ENCODE measurements at places on chromosomes 11 and 22.

DNA sequence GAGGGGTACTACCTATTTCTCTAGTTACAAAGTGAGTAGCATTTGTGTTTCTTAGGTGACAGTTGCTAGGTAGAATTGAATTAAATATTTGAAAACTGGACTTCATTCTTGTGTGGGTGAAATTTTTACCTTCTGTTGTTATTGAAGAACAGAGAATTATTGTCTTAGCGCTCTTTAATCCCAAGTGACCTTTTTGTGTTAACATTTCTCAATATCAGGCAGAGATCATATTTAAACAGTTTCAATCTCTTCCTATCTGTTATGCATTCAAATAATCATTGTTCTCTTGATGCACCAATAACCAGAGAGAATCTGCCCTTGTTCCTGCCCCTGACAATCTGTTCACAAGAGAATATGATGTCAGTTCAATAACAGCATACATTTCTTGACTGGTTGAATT lies 14.2 kb downstream of the KMT2A start:
- DNase-seq, result no peak

GRCh38 chr22:30305519-30305905 lies 16.2 kb upstream of the CASTOR1 start:
- DNase-seq, result peak; percentile 56

- DNase-seq, result no peak
Observed at GRCh38 chr22:39537975-39538374, 5.4 kb upstream of the RPS19BP1 start.

DNA sequence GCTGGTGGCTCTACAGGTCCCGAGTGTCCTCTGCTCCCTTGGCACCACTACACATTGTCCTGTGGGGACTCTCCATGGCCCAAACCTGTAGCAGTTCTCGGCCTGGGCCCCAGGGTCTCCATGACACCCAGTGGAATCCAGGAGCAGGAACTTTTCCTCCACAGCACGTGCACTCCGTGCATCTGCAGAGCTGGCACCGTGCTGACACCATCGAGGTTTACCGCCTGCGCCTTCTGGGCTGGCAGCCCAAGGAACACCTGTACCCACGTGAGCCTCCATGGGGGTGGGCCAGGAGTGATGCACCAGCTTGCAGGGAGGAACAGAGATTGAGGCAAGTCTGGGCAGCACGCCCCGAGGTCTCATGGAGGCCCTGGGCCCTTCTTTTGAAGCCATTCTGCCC lies 25.2 kb downstream of the TSPAN32 start:
- no peak for DNase-seq

- no peak for DNase-seq
Observed at GRCh38 chr22:29907753-29908515, 25.0 kb downstream of the MTMR3 start.

DNA sequence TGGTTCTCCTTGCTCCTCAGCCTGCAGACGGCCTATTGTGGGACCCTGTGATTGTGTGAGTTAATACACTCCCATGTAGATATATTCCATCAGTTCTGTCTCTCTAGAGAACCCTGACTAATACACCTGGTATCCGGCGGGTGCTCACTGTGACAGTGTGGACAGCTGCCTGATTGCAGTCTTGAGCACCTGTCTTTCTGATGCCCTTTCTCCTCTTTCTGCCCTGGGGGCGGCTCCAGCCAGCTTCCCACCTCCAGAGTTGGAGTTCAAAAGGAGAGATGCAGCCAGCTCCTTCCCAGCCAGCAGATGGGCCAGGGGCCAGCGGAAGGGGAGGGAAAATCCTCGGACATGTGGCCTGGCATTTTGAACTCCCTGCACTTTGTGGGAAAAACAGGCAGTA lies 15.0 kb downstream of the SMIM38 start:
- DNase-seq, result no peak

DNA sequence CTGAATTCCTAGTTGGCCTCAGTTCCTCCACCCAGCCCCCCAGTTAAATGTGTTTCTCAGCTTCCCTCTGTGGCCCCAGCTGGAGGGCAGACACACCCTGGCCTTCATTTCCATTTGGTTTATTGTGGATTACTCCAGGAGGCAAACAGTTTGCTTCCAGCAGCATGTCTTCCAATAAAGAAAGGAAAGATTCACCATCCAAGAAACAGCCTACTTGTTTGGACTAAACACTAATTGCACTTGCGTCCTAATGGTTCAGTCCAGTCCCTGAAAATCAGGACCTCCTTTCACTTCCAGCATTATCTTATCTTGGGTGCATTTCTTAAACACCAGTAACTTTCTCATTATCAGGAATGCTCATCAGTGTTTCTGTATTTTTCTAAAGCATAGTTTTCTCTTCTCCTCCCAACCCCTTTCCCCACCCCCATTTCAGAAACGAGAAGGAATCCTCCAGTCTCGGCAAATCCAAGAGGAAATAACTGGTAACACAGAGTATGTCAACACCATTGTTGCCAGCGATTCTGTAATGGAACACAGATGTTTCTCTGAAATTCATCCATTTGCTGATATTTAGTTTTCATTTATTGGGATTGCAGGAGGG lies 130.9 kb downstream of the PARVA start:
- DNase-seq, result no peak

- DNase-seq, result no peak
Observed at GRCh38 chr11:70497536-70498075, 99.3 kb downstream of the CTTN start.

DNA sequence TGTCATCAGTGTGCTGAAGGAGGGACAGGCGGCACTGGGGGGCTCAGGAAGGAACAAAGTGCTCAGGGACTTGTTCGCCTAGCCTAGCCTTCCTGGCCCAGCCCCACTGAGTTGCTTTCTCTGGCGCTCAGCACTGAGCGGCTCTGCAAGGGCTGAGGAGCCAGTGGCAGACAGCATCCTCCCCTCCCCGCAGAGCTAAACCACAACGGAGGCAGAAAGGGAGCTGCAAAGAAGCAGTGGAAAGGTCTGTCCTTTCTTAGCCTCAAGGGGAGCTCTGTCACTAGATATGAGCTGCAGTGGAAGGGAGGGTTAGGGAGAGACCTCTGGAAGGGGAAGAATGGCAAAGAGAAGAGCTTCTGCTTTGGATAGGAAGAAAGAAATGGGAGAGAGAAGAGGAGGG lies 89.7 kb upstream of the PHOX2A start:
- no peak for DNase-seq

GRCh38 chr11:5489576-5490357 lies 1.3 kb downstream of the OR52D1 start:
- no peak for DNase-seq

DNA sequence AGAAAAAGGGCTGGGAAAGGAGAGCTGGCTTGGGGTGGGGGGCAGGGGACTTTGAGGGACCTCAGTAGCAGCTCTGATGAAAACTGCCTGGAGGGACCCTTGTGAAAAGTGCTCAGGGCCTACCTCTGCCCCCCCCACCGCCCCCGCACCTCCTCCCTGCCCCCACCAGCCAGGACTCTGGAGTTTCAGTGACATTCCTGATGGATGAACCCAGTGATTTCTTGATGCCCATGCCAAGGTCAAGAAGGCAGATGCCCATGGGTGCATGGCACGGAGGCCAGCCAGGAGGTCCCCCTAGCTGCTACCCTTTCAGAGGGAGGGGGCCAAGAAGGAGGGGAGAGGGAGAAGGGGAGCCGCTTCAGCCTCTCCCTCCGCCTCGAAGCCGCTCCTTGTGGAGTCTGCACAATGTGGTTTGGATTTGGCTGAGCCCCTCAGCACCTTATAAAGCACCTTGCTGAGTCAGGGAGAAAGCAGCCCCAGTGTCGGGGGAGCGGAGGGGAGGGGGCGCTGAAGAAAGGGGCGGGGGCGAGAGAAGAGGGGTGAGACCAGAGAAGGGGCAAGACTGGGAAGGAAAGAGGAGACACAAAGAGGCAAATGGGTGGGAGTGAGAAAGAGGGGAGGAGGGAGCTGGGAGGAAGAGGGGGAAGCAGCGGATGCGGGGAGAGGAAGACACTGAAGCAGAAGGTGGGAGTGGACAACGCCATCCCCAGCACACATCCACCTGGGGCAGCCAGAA lies 2.1 kb upstream of the CLCF1 start:
- DNase-seq, result no peak

DNA sequence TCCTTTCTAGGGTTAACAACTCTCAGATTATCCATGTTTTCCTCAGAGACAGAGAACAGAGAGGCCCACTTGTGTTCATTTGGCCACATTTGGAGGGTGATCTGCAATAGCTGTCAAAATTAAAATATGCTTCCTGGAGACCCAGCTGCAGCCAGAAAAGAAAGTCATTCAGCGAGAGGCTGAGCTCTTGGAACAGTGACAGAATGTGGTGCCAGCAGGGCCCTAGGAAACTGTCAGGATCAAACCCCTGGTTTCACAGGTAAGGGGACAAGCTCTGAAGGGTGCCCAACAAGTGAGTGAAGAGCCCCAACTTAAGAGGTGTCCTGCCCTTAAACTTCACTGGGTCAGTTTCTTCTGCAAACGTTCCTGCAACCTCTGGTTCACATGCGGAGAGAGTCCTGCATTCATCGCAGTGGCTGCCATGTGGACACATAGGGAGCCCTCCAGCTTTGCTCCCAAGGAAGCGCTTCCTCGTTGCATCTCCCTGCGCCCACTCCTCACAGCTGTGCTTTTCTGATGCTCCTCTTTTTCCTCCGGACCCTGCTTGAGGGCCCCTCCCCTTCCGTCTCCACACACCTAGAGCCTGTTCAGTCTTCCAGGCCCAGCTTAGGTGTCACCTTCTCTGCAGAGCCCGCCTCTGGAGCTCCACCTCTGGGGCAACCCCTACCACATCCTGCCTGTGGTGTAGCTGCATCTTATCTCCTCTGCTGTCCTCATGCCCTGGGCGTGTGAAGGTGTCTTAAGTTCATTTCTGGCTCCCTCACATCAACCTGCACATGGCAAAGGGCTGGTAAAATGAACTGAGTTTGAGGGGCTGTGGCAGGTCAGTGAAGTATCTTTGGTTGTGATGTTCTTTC lies 3.9 kb downstream of the UCP3 start:
- DNase-seq, result no peak

- DNase-seq, result no peak
Observed at GRCh38 chr11:87081358-87081757, 43.6 kb downstream of the TMEM135 start.

DNA sequence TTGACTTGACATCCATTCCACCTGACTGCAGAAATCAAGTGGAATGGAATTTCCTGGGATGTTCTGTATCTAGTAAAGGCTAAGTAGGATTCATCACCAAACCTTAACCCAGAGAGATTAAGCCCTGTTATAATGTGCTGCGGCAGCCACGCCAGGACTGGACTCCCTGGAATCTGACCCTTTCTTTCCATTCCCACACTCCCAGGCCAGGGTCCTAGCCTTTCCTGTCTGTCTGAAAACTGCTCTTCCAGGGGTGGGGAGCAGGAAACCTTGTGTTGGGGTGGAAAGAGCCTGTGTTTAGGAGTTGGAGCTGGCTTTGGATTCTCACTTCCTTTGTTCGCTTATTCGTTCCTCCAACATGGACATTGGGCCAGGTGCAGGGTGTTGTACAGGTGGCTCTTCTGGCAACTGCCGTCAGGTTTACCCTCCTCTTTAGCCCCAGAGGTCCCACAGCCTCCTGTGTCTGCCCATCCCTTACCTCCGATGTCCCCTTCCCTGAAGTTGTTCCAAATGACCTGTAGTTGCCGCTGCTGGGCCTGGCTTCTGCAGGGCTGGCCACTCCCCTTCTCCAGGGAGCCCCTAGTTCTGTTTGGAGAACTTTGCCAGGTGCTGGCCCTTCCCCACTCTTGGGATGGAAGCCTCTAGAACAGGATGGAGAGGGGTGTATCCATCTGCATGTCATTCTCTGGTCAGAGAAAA lies 20.5 kb upstream of the PARVB start:
- no peak for DNase-seq

- DNase-seq, result peak; percentile 45
Observed at GRCh38 chr22:30425616-30426387, at the start of gene MTFP1. Gene MTFP1, plus strand, starts transcription at chr22:30425768. Its CDS starts 112 bp downstream, at chr22:30425880.

DNA sequence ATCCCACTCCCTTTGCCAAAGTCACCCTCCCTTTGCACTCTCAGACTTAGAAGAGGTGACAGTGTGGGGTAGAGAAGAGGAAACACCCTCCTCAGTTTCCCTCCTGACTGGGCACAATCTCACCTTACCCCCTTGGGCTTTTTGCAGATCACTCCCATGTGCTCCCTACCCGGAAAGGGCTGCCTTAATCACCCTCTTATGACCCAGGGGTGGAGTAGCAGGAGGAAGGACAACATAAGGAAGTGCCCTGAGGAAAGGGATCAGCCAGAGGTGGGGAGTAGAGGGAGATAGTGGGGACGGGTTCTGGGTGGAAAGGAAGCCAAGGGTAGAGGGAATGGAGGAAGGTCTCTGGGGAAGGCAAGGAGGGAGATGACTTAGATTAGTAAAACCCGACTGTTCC lies 52.0 kb downstream of the NRXN2 start:
- DNase-seq, result no peak

- no peak for DNase-seq
Observed at GRCh38 chr11:32396991-32397390, 38.3 kb downstream of the WT1 start.

DNA sequence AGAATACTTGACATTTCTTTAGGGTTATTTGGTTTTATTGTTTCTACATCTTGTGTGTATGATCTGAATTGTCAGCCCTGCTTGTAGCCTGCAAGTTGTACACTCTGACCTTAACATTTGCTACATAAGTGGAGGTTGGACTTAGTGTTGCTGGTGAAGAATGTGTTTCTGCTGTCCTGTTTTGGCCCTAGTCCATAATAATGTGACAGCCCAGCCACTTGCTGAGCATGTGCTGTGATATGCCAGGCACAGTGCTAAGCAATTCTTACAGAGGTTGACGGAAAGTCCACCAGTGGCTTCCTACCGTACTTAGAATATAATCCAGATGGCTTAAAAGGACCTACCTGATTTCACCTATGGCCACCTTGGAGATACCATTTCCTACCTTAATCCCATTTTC lies 526.6 kb downstream of the NELL1 start:
- DNase-seq, result no peak

DNA sequence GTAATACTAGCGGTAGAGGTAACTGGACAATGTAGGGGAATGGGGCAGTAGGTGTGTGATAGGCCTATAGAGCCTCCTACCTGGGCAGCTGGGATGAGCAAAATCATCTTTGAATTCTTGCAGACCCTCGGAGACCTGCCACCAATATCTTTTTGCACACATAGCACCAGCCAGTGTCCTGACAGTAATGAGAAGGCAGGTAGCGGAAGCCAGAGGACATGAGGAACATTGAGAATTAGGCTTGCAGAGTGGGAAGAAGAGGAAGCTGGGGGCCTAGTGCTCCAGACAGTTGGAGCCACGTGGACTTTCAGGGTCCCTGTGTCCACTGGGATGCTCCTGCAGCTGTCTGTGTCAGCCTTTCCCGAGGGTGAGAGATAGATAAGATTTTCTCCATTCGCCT lies 17.2 kb upstream of the SYT13 start:
- DNase-seq, result no peak

DNA sequence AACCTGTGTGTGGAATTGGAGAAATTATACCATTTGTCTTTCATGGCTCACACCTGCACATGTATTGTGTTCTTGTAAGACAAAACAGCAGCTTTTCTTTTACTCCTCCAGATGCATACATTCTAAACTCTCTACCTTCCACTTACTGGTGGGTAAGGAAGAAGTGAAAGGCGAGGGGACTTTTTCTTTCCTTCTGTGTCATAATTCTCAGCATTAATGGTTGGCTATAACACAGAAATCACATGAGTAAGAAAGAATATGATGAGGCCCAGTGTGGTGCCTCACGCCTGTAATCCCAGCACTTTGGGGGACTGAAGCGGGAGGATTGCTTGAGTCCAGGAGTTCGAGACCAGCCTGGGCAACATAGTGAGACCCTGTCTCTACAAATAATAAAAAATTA lies 57.8 kb upstream of the SHANK2 start:
- DNase-seq, result no peak

- no peak for DNase-seq
Observed at GRCh38 chr22:19175602-19176174, 2.8 kb downstream of the SLC25A1 start.

- no peak for DNase-seq
Observed at GRCh38 chr11:108916290-108916689, 251.4 kb downstream of the DDX10 start.
